ENCODE measurements at places on chromosomes 7 and 10.

DNA sequence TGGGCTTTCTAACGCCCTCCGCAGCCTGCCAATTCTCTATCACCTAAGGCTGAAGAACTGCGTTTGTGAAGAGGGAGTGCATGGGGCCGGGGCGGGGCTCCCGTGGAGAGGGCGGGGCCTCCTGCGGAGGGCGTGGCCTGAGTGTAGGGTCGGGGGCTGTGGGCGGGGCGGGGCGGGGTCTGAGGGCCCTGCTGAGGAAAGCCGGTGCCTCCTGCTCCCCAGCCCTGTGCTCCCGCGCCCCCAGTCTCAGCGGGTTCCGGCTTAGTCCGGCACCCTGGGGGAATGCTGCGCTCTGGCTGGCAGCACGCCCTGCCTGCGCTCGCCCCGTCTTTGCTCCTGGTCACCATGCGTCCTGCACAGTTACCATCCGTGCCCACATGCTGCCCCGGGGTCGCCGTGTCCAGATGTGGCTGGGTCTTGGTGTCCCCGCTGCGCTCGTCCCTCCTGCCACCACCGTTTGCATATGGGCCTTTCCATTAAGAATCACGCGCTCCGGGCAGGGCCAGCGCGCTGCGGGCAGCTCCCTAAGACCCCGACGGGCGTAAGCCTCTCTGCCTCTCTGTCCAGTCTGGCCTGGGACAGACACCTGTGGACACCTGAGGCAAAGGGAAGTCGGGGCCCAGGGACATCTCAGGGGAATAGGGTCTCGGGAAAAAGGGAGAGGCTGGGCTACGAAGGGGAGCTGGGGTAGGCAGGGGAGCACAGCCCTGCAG is 144.0 kb upstream of the RET start:
- DNase-seq, result no peak

DNA sequence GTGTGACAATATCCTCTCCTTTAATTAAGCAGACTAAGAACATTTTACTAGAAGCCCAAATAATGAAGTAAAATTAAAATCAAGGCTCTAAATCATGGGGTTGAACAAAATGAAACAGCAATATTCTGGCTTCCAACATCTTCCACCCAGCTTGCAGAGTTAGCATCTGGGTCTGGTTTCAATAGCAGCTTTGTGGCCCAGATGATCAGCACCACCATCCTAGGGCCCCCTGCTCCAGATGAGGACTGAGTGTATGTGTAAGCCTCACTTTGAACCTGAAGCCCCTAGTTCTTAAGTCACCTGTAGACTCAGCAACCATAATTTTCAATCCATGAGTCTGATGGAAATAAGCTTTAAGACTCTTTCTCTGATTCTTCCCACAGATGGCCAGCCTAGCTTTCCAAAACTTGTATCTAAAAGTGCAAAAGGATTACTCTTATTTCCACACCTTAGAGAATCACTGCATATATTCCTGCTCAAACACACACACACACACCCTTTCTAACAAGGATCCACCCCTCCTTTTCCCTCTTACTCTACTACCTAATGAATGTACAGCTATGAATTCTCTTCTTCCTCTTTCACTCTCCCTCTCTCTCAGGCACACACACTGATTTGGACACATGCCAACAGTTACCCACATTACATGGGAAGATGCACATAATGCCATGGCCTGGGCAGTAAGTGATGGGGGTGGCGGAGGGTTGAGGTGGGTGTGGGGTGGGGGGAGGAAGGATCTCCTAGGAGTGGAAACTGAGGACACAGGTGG is 3.5 kb downstream of the DENND11 start:
- DNase-seq, result no peak

DNA sequence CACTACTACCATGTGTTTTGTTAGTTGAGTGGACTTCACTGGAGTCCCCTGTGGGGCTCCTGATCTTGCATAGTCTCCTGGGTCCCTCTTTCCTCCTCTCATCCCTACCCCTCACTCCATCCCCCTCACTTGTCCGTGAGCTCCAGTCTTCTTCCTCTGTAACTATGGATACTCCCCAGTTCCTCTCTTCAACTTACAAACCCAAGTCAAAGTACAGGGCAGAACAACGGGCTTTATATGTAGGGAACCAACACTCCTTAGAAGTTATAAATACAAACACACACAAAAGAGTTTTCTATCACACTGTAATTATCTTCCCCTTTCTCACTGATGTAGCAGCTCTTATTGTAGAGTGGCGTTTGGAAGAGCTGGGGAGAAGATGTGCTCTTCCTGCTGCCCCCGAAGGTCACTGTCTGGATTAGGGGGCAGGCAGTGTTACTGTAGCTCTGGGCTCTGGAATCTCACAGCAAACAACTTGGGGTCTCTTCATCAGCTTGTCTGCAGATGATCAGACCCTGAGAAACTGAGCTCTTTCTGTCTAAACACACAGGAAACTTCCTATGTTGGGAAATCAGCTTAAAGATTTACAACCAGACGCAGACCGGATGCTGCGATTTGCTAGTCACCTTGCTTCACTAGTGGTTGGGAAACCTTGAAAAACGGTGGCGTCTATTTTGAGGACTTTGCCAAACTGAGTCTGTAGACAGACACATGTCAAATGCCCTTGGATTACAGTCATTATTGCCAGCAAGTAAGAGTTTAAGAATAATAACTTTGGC is 13.6 kb downstream of the SNX10 start:
- no peak for DNase-seq

DNA sequence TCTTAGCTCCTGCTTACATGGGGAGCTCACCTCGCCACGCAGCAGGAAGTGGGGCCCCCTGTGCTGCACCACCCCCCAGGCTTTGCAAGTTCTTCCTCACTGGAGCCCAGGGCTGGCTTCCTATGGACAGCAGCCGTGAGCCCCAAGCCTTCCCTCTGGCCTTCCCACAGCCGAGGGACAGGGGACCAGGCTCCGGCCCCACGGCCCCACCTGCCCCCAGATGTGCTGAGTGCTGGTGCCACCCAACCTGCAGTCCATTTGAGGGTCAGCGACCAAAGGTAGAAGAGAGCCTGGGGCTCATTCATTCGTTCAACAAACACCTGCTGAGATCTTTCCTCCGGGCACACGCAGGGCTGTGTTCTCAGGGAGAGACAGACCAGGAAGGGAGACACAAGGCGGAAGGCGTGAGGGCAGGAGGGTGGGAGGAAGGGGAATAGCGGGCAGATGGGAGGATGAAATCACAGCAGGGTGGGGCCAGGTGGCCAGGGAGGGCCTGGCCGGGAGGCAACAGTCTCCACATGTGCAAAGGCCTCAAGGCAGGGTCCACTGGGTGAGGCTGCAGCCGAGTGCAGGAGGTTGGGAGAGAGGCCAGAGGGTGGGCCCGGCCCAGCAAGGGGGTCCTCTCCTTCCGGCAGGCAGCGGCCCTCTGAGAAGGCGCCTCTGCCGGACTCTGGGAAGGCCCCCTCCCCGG is 100.1 kb downstream of the FOXL3 start:
- no peak for DNase-seq

- no peak for DNase-seq
These were observed 62.2 kb downstream of the SAMD9 start for GRCh38 chr7:93055543-93056107.

GRCh38 chr10:32771217-32771616 is 186.8 kb downstream of the ITGB1 start:
- no peak for DNase-seq

DNA sequence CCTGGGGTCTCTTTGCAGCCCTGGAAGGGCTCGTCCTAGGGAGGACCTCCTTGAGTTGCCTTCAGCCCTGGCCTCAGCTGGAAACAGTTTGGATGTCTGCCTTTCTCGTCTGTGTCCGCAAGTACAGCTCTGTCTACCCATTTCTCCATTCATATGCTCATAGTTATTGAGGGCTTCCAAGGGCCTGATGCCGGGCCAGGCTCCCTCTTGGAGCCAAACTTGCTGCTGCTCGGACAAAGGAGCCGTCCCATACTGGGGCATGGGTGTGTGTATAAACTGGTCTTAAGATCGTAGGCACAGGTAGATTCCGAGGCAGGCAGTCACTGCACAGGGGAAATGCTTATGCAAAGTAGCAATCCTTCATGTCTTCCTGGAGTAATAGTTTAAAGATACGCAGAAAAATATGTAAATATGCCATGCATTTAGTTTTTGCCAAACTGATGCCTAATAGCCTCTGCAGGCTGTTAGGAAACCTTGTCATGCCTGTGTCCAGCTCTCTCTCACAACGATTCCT is 117.0 kb upstream of the BTBD16 start:
- no peak for DNase-seq

- DNase-seq, result no peak
These were observed 37.8 kb upstream of the ZNF365 start for GRCh38 chr10:62336404-62336803.

DNA sequence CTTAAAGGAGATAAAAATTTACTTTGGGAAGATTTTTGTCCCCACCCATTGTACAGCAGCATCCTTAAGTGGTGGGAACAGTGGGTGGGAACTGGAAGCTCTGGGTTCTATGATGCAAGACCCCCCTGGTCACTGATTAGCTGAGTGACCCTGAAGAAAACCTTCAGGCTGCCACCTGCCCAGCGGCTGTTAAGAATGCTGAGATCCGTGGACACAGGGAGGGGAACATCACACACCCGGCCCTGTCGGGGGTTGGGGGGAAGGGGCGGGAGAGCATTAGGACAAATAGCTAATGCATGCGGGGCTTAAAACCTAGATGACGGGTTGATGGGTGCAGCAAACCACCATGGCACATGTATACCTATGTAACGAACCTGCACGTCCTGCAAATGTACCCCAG is 14.5 kb downstream of the CARD11 start:
- no peak for DNase-seq

GRCh38 chr7:125908711-125909110 is 979.1 kb upstream of the POT1 start:
- no peak for DNase-seq

DNA sequence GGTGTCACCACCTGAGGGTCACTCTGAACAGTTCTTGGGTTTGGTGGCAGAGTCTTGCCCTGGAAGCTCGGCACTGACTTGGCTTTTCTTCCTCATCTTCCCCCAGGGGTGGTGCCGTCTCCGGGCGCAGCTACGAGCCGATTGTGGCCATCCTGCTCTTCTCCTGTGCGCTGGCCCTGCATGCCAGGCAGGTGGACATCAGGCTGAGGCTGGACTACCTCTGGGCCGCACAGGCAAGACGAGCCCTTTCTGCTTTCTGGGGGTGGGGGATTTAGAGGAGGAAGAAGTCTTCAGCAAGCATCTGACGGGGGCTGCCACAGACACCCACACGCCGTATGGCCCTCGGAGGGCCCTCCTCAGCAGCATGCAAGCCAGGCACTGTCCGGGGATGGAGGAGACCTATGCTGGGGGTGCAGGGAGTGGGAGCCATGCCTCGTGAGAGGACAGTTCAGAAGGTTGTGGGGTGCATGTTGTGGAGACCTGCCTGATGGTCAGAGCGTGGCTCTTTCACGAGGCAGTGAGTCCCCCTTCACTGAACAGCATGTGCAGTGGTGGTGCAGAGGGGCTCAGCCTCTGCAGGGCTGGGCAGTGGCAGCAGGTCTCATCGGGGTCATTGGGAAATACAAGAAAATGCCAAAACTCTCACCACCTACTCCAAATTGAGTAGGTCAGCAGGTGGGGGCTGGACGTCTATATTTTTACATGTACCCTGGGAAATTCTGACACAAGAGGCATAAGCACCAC is 112.4 kb downstream of the ADCY1 start:
- DNase-seq, result no peak

DNA sequence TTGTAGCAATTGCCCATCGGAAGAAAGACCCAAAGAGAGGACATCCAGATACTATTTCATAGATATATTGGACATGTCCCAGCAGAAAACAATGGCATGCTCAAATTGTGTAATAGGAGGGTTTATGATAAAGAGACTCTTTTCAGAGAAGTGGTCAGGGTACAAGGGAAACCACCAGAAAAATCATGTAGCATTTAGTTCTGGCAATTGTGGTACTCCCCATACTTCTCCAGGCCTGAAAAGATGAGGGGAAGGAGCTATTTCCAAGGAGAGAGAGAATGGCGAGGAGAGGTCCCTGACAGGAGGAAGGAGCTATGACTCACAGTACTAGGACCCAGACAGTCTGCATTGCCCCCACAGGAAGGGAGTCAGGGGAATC is 68.4 kb upstream of the ADO start:
- DNase-seq, result no peak

GRCh38 chr7:55427342-55427741 is 62.2 kb downstream of the LANCL2 start:
- no peak for DNase-seq
